ENCODE measurements at places on chromosomes 3 and 15.

- peak; percentile 60 for DNase-seq
These were observed 16.9 kb upstream of the FILIP1L start for GRCh38 chr3:100131241-100131640.

DNA sequence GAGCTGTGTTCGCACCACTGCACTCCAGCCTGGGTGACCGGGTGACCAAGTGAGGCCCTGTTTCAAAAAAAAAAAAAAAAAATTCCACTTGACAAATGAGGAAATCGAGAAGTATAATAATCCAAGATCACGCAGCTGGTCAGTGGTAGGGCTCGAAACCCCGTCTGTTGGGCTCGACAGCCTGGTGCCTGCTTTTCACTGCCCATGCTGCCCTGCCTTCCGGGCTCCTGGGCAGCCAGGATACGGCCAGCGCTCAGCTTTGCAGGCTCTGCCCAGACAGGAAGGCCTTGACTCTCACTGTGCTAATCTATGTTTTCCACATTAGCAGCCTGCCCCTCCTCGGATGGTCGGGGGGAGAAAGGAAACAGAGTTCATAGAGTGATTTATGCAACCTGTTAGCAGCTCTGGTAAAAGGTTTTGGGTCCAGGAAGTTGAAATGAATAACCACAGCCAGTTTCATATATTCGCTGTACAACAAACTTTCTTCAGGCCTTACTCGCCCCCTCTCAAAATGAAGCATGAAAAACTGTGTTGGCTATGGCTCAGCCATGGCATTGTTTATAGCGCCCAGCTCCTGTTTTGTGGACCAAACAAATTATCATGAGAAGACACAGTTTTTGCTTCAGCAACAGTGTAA lies 108.8 kb downstream of the XXYLT1 start:
- peak; percentile 96 for DNase-seq

DNA sequence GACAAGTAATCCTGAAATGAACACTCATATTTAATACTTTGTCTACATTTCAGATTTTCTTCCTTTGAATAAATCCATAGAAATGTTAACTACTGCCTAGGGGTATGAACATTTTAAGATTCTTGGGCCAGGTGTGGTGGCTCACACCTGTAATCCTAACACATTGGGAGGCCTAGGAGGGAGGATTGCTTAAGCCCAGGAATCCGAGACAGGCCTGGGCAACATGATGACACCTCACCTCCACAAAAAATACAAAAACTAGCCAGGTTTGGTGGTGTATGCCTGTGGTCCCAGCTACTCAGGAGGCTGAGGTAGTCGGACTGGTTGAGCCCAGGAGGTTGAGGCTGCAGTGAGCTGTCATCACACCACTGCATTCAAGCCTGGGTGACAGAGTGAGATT lies 73.9 kb upstream of the PIAS1 start:
- DNase-seq, result no peak

- DNase-seq, result no peak
These were observed 35.4 kb downstream of the SMARCC1 start for GRCh38 chr3:47746264-47746663.

- no peak for DNase-seq
These were observed 319.8 kb downstream of the LRTM1 start for GRCh38 chr3:54608041-54608440.

DNA sequence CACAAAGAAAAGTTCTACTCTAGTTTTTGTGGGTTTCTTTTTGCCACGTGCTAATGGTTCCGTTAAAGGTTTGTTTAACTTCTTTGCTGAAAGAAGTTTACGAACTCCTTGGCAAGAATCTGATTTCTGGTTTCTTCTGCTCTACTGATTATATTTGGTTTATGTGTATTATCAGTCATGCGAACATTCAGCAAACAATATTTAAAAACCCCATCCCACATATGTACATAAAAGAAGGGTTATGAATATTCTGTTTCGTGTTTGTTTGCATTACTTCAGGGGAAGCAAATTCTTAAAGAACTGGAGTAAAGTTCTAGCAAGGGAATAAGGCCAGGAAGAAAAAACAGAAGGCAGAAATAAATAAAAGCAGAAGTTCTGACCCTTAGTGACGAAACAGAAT lies 9.8 kb downstream of the LARS2 start:
- no peak for DNase-seq

GRCh38 chr3:46856576-46857471 lies 6.4 kb downstream of the MYL3 start:
- no peak for DNase-seq

GRCh38 chr15:27353856-27354255 lies 382.9 kb downstream of the GABRG3 start:
- DNase-seq, result peak; percentile 28

DNA sequence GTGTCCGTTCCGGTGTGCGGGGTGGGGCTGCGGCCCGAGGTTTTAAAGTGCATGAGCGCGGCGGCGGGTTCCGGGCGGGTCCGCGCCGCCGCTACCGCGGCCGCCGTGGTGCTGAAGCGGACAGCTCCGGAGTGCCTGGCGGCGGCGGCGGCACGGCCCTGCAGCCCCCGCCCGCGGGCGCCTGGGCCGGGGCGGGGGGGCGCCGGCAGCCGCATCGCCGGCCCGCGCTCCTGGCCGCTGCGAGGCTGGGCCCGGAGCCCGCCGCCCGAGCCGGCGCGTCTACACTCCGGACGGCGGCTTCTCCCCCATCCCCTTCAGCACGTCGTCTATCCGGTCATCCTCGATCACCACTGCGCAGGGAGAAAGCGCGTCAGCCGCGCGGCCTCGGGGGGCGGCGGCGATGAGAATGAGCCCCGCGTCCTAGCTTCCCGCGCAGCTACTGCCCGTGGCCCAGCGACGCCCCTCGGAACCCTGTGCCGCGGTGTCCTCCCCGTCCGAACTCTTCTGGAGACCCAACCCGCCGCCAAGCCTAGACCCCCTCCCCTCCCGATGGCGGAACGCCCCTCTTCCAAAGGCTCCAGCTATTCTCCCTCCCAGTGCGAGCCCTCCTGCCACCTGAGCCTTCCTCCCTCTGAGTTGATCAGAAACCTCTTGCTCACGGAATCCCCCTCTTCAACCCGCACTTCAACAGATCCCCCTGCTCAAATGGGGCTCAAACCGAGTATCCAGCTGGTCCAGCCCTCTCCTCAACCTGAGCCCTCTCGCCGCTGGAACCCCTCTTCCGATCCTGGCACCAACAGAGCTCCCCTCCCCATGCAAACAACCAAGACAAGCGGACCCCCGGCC lies 1.3 kb downstream of the CAMK2N2 start:
- DNase-seq, result peak; percentile 69

DNA sequence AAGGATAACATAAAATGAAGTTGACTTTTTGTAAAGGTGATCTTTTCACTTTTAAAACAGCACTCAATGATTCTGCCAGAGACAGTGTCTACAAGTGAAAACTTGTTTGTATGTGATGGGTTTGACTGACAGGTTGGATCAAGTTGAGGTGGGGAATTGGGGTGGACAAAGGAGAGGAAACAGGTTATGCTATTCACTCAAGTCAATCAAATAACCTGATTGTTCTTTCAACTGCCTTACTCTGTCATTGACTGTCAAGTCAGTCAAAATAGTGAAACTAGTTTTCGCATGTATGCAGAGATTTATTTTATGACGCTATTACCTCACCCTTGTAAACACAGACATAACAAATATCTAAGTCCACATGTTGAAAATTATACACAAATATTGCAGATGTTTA lies 187.7 kb downstream of the ROBO2 start:
- DNase-seq, result no peak

GRCh38 chr3:117104792-117105191 lies 395.2 kb downstream of the TUSC7 start:
- no peak for DNase-seq
